ENCODE measurements at places on chromosomes 13 and 19.

DNA sequence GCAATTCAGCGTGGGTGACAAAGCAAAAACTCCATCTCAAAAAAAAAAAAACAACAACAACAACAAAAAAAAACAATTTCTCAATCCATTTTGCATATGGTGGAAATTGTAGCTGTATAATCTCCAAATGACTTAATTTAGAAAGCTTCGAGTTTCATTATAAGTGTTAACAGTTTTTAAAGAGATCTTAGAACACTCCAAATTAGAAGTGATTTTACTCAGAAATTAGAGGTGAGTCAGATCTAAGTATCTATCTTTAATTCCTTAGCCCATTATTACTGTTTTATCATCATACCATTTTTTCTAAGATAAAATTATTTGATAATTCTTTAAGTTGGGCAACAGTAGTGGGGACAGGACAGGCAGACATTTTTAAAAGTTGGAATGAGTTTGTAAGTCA, 60.5 kb downstream of the ZMYM2 start:
- DNase-seq, result no peak

DNA sequence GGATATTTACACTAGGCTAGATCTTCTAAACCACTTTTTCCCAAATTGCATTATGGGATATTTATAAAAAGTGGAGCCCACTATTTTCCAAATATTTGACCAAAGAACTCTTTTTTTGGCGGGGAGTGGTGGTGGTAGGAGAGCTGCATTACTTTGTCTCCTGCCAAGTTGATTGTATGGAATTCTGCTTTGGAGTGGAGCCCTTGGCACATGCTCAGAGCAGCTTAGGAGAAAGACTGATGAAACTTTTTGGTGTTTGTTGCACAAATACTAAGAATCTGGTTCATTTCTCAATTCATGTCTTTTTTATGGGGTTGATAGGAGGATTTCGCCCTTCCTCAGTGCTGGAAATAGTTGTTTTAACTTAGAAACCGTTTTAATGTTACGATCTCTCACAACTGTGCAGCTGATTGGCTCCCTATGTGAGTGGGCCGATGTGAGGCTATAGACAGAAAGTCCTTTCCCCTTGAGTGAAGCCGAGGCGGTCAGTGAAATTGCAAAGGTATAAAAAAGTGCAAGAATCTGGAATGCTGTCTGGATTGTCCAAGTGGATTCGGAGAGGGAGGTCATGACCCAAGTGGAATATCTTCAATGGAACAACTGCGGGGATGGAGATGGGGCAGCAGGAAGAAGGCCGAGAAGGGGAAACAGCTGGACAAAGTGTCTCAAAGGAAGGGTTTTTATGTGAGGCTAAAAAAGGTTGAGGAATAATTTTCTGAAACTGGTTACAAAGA, 415.9 kb downstream of the FGF9 start:
- DNase-seq, result no peak

GRCh38 chr13:26202365-26202972, 19.6 kb downstream of the RNF6 start:
- no peak for DNase-seq

DNA sequence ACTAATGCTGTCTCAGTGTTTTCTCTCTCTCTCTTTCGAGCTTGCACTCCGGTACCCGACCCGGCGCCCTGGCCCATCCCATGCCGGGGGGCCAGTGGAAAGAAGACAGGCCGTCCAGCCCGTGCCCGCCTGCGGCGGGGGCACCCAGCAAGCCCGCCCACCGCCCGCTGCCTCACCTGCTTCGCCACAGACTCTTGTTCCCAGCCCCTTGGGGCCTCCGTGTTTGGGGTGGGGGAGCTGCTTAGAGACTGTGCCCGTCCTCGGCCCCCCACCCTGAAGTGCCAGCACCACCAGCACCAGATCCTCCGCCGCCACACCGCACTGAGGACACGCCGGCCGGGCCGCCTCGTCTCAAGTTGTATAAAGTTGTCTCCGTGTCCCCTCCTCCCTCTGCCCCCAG, 2.4 kb downstream of the LENG9 start:
- no peak for DNase-seq

DNA sequence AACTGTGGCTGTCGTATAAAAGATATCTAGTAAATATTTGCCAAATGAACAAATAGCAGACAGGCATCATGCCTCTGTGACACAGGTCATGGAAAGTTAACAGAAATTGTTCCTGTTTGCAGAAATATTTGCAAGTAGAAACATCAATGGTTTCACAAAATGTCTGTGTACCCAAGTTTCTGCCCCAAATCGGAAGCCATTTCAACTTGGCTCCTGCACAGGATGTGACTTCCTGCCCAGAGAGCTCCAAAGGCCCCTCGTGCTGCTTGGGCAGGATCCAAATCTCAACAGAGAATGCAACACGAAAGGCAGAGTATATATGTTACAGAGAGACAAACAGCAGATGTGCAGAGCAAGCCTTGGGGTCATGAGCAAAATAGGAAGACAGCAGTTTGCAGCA, 95.5 kb upstream of the SERP2 start:
- no peak for DNase-seq

- no peak for DNase-seq
These were observed 2.9 kb downstream of the ABCC4 start for GRCh38 chr13:95298169-95298965.

GRCh38 chr19:31818798-31819105, 469.5 kb upstream of the TSHZ3 start:
- no peak for DNase-seq

DNA sequence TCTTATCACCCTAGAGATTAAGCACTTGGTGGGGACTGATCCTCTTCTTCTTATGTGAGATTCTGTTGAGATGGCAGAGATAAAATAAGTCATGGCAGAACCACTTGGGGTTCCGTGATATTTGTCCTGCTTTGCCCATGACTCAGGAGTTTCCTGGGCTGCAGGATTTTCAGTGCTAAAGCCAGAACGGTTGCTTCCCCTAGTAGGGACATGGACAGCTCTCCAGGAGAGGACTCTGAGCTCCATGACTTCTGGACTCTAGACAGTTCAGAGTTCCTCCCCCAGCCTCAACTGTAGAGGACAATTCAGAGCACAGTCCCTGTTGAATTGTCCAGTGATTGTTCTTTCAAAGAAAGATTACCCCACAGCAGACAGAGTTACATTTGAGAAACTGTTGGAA, 98.8 kb downstream of the OLFM4 start:
- DNase-seq, result no peak

DNA sequence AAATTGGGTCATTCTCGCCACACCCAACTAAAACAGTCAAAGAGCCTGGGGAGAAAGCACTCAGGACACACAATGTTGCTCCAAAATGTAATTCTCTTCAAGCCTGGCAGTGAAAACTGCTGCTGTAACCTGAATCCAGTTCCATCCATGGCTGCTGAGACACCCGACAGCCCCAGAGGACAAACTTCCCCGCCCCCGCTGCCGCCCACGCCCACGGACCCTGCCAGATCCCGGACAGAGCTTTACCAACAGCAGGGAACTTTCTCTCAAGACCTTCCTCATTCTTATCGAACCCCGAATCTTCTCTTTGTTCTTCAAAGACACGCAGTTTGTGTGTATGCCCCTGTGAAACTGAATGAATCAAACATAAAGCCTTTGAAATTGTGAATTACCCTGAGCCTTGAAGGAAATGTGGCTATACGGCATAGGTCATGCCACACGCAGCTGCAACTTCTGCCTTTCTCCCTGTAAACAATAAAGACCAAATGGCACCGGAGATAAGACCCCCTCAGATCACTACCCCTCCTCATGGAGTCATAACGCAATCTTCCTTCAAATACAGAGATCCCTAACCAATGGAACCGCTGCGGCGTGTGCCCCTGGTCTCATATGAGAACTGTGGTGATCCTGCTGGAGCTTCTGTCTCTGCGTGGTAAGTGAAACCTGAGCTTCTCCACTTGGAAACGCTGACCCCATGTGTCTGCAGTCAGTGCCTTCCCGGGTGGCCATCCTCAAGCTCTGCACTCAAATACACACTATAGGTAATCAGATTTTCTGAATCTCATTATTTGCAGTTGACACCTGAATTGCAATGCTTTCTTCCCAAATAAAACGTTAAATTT, 4.8 kb upstream of the LAMP1 start:
- DNase-seq, result no peak

GRCh38 chr13:76741046-76741445, 145.2 kb downstream of the KCTD12 start:
- no peak for DNase-seq

DNA sequence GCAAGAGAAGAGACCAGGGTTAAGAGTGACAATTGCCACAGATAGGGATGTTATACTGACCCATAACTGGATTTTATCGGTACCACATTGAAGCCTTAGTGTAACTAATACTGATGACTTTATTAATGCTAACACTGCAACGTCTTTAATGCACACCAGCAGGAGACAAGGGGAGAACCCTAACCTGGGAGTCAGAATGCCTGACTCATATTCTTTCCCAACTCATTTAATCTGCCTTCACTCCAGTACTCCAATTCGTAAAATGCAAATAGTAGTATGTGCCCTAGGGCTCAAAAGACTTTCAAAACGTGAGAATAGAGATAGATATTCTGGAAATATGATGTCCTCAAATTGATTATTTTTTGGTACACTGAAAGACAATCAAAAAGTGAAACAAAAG, 62.4 kb downstream of the GPC6 start:
- no peak for DNase-seq

- DNase-seq, result no peak
These were observed 30.3 kb downstream of the TNFRSF19 start for GRCh38 chr13:23600534-23600933.

DNA sequence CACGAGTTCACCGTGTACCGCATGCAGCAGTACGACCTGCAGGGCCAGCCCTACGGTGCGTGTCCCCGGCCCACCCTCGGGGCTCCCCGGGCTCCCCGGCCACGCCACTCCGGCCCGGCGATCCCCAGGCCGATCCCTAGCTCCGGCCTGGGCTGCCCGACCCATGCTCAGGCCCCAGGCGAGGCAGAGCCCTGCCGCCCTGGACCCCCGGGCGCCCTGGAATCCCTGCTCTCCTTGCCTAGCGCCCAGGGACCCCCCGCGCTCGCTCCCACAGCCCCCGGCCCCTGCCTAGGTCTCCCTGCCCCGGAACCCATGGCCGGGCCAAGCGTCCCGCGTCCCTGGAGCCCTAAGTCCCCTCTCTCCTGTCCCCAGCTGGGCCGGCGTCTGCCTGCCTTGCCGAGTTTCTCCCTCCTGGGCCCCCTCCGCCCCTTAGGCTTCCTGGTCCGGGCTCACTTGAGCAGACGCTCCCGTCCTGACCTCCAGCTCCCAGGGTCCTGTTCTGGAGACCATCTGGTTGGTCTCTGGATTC, 494 bp downstream of the NCLN start:
- no peak for DNase-seq

- DNase-seq, result no peak
These were observed 29.7 kb downstream of the MIPEP start for GRCh38 chr13:23859455-23859854.

GRCh38 chr19:49453013-49453756, at the start of gene ALDH16A1:
TSS of gene ALDH16A1 (plus strand) at chr19:49453225. CDS start at chr19:49453332, 107 bp downstream.
- peak; percentile 96 for DNase-seq

DNA sequence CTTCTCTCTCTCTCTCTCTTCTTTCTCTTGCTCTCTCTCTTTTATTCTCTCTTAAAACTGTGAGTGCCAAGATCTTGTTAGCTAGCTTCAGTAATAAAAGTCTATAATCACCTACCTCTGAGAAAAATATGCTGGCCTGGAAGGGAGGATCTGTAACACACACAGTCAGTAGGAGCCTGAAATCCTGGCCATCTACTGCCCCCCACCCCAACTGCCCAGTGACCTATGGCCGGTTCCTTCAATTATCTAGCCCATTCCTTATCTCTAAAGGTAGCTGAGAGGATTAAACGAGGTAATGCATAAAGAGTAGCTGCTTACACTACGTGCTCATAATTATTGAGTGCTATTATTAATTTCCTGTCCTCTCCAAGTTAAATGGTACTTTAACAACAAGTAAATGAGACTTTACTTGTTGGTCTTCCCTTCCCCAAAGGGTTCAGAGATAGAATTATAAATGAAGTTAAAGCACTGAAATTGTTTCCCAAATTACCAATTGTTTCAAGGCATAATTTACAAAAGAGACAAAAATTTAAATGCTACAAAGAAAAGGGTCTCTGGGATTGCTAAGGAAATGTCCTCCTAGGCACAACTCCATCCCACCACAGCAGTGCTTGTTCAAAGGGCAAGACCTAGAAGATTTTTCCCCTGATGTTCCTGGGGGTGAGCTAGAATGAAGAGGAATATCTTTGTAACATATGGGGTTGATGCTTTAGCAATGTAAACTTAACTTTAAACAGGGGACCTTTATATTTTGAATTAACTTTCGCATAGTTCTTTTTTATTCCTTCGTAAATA, 1.8 kb downstream of the LCP1 start:
- no peak for DNase-seq

GRCh38 chr19:33412601-33413425, 39.3 kb downstream of the CEBPG start:
- DNase-seq, result no peak

DNA sequence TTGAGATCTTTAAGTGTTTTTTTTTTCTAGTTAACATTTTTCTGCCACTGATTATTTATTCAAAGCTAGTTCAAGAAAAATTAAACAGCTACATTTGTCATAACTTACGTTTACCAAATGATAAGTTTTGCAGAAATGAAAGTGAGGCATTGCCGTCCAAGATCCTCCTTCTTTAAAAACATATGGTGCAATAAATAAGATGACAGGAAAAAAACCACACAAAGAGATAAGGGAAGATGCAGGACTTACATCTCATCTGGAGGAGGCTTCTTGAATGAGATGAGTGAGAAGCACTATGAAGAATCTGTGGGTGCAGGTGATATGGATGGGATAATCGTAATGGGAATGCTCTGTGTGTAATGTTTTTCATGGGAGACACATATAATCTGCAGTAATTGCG, 12.4 kb downstream of the TNFSF13B start:
- DNase-seq, result no peak

- DNase-seq, result no peak
These were observed 13.6 kb downstream of the LCP1 start for GRCh38 chr13:46168341-46168740.

All from stimulated activated CD8-positive, alpha-beta memory T cell treated with anti-CD3 and anti-CD28 coated beads, Interleukin-12 subunit alpha, Interleukin-12 subunit beta, amount 100 ng/mL, for 1 hour (primary cell).